Cardiac muscle cell (in vitro differentiated cells and primary cell): ENCODE measurements at places on chromosomes 2 and 18.
A peak's percentile ranks its signal among the peaks of the same experiment; 100 is the strongest.

DNA sequence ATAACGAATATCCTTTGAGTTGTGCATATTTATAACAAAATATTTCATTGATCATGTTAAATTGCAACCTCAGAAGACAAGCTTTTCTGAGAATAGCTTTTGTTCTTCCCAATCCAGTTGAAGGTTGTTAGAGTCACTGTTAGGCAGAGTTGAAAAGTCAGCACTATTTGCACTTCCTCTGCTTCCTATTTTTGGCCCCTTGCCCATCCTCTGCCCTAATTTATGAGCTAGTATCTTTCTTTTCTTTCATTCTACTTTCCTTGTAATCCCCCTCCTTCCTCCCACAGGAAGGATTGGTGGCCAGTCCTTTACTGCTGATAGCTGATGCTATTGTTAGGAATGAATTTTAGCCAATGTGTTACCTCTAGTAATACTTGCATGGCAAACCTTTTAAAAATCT, 4.9 kb downstream of the RALB start:
- DNase-seq: no peak

DNA sequence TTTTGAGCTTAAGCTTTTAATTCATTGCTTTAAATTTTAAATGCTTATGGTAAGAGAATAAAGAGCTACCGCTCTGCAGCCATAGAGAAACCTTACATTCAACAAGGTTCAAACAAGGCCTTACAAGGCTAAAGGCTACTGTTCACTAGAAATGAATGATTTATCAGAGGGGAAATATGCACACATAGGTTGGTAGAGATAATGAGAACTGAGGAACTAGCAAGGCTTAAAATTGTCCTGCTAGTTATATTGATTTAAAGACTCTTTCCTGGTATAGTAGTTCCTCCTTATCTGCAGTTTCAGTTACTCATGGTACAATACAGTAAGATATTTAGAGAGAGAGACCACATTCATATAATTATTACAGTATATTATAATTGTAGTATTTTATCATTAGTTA, 193.4 kb downstream of the WDR7 start:
- DNase-seq: no peak

GRCh38 chr2:156343096-156343939, 10.8 kb upstream of the NR4A2 start:
- DNase-seq: no peak

DNA sequence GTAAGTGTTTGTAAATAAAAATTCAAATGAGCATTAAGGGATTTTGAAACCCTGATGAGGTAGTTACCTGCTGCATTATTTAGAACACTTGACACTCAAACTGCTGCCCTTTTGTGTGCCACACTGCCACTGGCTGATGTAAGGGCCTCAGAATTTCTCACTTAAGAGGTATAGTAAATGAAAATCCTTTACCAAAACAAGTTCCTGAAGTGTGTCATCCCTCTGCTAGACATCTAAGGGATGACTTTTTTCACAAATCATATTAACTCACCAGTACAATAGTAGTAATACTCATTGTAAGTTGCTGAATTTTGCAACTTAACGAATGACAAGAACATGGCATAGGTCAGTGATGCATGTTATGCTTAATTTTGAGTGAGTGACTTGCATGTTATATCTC, 274.9 kb upstream of the UBE2E3 start:
- no peak for DNase-seq

GRCh38 chr2:121591199-121591598, 58.1 kb downstream of the CLASP1 start:
- DNase-seq: no peak

DNA sequence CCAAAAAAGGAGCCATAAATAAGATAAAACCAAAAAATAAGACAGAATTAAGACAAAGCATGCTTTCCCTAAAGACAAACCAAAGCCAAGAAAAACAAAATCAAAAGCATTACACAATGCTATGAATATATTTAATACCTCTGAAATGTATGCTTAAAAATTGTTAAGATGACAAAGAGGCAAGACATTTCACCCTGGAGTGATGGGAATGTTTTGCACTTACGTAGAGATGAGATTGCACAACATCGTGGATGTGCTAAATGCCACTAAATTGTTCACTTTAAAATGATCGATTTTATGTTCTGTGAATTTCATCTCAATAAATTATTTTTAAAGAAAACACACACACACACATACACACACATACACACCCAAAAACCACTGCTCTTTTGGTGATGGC, 386.6 kb upstream of the KLHL29 start:
- no peak for DNase-seq

DNA sequence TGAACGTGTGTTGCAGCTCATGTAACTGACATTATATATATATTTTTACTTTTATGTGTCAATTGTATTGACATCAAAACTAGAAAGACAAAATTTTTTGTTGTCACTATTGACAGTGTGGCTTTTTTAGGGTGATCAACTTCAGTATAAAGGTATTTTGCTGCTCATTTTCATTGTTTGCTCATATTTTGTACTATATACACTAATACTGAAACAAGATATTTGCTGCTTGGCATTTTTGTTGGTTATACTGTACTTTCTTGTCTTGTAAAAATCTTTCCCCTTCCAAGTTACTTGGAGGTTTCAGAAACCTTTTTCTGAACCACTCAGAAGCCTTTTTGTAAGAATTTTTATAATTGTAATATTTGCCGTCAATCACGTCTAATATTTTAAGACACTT, 16.5 kb downstream of the AFTPH start:
- no peak for DNase-seq

DNA sequence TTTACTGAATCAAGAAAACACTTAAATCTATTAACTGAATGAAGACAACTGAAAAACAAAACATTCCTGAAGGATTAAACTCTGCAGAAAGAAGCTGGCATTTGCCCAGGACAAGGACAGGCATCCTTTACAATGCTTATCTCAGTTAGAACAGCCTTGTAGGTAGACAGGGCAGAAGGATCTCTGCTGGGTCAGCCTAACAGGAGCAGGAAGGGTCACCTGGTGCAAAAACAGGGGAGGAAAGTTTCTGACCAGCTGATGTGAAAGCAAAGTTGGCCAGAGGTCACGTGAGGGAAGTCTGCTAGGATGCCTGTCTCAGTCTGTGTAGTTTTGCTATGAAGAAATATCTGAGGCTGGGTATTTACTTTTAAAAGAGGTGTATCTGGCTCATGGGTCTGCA, 348.6 kb downstream of the ANAPC1 start:
- peak; percentile 49 for DNase-seq
